Hematopoietic multipotent progenitor cell treated with erythropoietin and hydrocortisone succinate and interleukin-3 and kit ligand, for 4 days (in vitro differentiated cells): ENCODE measurements at places on chromosomes 4 and X.

- DNase-seq: no peak
These were observed 142.9 kb downstream of the ADGRA3 start for GRCh38 chr4:22372986-22373385.

DNA sequence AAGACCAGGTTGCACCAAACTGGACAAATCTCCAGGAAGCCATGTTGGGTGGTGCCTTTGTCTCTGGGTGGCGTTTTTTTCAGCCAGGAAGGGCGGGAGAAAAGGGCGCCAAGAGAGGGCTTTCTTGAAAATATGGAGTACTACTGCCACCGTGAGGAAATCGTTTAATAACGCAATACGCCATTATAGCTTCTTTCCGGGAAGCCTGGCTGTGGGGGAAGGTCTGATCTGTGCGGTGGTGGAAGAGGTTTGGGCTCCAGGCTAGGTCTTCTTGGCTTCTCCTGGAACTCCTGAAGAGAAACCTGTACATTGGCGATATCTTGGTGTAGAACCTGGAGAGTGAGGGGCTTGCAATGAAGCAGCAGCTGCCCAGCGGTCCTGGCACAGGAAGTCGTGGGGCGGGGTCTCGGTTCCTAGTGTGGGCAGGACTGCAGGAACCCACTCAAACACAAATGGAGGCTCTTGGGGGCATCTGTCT is 202.7 kb downstream of the OR13H1 start:
- no peak for DNase-seq

- DNase-seq: peak; percentile 3
These were observed 800 bp downstream of the KDM5C start for GRCh38 chrX:53223955-53224859.

- DNase-seq: peak; percentile 87
These were observed 8.0 kb downstream of the FAM241A start for GRCh38 chr4:112153211-112153791.

GRCh38 chr4:22515145-22515887 is 550 bp downstream of the ADGRA3 start:
- peak; percentile 87 for DNase-seq

DNA sequence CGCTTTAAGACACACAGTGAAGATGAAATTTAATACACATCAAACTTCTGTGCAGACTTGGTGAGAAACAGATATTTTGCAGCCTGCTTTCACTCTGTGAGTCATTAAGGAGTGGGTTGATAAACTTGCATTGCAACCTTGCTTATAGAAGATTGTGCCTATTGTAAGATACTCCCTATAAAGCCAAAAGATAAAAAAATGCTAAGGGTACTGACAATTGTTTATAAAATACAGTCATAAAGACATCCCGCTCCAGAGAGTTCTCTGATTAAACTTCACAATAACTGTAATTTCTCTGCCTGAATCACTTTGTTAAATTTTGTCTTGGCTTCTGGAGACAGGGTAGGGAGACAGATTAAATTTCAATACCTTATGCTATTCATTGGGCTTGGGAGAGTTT is 49.1 kb downstream of the GALNT7 start:
- peak; percentile 64 for DNase-seq

DNA sequence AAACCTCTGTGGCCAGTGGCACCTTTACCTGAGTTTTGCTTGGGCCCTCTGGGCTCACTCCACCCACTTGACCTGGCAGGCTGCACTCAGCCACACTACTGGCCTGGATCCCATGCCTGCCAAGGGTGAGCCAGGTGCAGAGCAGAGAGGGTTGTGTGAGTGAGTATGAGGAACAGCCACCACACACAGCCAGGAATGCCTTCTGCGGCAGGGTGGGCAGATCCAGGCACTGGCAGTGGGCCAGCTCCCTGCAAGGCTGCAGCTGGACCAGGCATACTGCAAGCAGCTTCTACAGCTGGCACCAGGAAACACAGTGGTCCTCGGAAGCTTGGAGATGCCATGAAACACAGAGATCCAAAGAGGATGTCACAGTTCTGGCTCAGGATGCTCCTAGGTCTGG is 570.1 kb upstream of the ACTRT1 start:
- no peak for DNase-seq

DNA sequence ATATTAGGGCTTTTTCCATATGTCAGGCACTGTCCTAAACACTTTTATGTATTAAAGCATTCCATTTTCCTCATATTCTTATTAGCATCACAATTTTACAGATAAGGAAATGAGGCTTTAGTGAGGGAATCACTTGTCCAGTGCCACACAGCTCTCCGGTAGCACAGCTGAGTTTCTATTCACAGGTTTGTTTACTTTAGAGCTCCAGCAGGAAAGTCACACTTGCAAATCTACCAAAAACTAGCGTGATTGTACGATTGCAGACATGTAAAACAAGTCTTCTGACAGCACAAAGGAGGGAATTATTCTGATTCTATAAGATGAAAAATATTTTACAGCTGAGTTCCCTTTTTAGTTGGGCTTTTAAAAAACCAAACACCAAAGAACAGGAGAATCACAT is 472.1 kb downstream of the TMA16 start:
- DNase-seq: no peak

DNA sequence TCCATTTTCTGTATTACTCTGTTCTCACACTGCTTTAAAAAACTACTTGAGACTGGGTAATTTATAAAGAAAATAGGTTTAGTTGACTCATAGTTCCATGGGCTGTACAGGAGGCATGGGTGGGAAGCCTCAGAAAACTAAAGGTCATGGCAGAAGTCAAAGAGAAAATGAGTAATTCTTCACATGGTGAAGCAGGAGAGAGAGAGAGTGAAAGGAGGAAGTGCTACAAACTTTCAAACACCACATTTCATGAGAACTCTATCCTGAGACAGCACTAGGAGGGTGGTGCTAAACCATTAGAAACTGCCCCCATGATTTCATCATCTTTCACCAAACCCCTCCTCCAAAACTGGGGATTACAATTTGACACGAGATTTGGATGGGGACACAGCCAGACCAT is 108.0 kb upstream of the PBDC1 start:
- no peak for DNase-seq

DNA sequence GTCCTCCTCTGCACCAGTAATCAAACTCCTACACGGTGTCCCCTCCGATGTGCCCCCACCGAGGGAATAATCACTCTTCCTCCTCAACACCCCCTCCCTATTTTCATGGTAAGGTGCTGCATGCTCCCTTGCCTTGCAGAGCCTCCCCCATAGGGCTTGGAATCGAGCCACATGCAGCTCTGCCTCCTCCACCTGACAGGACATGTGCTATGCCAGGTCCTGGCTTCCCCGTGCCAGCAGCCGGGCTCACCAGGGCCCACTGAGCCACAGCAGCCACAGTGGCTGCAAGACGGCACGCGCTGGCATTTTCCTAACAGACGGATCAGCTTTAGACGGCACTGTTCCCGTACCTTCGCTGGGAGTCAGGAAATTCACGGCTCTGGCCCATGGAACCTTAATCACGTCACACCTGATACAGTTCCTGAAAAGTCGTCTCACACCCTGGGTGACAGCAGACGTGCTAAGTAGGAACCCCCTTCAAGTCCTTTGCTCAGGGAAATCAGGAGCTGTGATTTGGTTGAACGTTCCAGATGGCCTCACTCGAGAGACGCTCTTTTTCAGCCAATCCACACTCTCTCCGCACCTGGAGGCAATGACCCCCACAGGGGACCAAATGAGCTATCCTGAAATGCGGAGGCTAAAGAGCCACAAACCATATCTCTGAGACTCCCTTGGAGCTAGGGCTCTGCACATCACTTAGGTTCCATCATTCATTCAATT is 63.2 kb downstream of the JAKMIP1 start:
- no peak for DNase-seq

DNA sequence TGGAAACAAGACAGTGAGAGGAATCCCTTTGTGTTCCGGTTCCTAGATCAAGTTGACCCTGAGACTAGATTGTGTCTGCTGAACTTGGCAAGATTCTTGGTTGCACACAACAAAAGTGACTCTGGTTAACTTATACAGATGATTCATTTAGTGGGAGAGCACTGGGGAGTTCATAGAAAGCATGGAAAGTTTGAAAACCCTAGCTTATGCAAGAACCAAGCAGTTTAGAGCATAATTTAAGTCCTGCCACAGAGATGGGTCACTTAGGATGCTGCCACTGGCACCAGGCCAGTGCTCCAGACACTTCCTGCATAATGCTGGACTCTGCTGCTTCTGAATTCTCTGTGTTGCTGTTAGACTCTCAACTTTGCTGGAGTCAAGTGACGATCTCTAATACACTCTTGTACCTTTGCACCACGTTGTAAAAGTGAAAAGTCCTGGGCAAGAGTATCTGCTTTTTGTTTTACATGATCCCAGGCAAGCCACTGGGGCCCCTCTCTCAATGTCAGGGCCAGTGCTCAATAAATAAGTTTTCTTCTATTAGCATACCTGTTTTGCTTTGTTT is 12.7 kb upstream of the DCUN1D4 start:
- no peak for DNase-seq

GRCh38 chr4:88240297-88240714 is 44.1 kb downstream of the PPM1K start:
- no peak for DNase-seq

DNA sequence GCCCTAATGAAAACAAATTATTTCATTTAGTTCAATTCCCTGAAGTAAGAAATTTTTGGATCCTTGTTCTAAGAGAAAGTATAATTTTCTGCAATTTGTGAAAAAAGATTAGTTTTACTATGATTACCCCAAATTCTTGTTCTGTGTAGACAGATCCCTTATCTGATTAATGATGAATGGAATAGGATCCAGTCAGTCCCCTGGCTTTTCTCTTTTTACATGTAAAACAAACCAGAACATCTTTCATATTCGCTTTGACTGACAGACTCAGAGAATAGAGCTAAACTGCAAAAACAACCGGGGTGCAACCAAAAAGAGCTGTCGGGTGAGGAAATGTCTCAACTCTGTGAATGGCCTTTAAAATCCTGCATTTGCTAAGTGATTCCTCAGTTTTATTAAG is 93.4 kb upstream of the VEGFC start:
- no peak for DNase-seq

DNA sequence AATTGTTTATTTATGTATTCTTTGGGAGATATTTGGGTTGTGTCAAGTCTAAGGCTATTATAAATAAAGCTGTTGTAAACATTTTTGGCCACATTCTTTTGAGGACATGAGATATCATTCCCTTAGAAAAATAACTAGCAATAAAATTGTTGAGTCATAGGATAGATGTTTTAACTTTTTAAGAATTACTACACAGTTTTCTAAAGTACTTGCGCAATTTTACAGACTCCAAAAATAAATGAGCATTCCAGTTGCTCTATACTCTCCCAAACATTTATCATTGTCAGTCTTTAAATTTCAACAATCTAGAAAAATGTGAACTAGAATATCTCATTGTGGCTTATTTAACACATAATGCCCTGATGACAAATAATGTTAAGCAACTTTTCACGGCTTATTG is 189.1 kb upstream of the ADGRL3 start:
- no peak for DNase-seq

- no peak for DNase-seq
These were observed 146.1 kb downstream of the COL25A1 start for GRCh38 chr4:109156356-109156755.

- DNase-seq: no peak
These were observed 492.0 kb downstream of the ZIC3 start for GRCh38 chrX:138057883-138058282.
